ENCODE measurements at places on chromosomes 16 and 17.

DNA sequence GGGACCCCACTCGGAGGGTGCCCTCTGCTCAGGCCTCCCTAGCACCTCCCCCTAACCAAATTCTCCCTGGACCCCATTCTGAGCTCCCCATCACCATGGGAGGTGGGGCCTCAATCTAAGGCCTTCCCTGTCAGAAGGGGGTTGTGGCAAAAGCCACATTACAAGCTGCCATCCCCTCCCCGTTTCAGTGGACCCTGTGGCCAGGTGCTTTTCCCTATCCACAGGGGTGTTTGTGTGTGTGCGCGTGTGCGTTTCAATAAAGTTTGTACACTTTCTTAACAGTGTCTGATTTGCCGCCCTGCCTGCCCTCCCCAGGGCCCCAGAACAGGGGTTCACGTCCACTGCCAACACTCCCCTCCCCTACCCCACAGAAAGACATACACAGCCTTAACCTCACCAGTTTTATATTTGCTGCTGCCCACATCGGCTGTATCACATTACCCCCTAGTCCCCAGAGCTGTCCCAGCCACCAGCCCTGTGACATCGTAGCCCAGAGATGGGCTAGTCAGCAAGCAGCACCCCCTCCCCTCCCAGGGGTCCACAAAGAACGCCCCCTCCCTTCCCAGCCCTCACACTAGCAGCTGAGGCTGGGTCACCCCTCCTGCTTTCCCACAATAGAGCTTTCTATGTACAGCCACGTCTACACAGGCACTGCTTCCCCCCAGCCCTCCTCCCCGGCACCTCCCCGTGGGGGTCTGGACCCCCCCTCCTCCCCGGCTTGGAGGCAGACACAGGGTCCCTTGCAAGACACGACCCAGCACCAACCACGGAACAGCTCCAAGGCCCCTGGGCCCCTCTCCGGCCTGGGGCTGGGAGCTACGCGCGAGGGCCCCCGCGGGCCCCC is 7.9 kb downstream of the GRN start:
- DNase-seq: no peak

- peak; percentile 95 for DNase-seq
Observed at GRCh38 chr17:18225121-18225641, at the start of gene LLGL1. Gene LLGL1 (plus strand): TSS chr17:18225635. CDS start chr17:18225683, 48 bp downstream.

GRCh38 chr17:44108440-44109311 is 14.8 kb downstream of the HDAC5 start:
- DNase-seq: peak; percentile 68

GRCh38 chr17:3813171-3813570 is 12.2 kb upstream of the ITGAE start:
- DNase-seq: no peak

DNA sequence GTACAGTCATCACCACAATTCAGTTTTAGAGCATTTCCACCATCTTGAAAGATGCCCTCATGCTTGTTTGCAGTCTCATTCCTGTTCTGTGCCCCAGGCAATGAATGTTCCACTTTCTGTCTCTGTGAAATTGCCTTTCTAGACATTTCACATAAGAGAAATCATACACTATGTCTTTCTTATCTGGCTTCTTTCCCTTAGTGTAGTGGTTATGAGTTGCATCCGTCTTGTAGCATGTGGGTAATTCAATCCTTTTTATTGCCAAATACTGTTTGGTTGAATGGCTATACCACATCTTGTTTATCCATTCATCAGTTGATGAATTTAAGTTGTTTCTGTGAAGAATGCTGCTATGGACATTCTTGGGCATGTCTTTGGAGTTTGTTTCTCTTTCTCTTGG is 132.5 kb upstream of the PLCG2 start:
- DNase-seq: no peak

DNA sequence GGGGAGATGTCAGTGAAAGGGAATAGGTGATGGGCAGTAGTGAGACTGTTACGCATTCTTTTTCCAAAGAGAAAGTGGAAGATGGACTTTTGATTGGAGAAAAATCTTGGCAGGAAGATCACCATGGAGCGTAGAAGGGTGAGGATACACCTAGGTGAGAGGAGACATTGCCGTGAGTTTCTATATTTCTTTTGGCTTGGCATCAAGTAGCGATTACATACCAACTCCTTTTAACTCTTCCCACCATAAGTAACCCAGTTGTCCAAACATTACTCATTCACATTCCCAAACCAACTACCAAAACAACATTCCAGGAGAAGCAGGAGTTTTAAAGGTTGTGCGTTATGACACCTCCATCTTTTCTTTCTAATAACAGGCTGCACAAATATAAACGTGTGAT is 10.7 kb upstream of the KRT28 start:
- DNase-seq: no peak

- no peak for DNase-seq
Observed at GRCh38 chr17:65801513-65801912, 240.1 kb upstream of the AXIN2 start.

DNA sequence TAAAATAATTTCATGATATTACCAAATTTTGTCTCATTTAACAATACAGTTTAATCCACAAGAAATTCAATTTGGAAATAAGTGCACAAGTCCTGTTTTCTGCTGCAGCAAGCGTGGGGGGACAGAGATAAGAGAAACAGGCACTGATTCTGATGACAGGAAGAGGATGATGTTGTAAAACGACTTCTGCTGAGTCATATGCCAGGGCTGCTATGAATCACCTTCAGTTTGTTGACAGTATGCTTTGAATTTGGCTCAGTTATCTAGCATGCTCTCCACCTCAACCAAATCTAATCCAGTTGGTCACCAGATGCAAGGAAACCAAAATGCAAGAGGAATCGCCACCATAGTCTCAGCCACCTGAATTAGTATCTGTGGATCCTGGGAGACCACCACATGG is 244.1 kb upstream of the MON1B start:
- DNase-seq: no peak

DNA sequence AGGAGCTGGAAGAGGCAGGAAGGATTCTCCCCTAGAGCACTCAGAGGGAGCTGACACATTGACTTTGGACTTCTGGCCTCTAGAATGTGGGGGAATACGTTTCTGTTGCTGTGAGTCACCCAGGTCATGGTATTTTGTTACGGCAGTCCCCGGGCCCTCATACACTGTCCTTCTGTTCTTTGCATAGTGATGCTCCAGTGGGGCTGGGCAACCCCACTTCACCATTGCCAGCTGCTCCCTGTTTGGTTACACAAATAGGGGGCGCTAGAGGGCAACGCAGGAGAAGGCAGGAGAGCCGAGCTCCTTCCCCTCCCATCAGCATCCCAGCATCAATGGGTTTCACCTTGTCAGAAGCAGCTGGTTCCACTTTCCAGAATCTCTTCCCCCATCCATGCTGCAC is 257.7 kb upstream of the FOXF1 start:
- DNase-seq: no peak

- DNase-seq: no peak
Observed at GRCh38 chr16:1548233-1548632, 14.8 kb downstream of the TMEM204 start.

DNA sequence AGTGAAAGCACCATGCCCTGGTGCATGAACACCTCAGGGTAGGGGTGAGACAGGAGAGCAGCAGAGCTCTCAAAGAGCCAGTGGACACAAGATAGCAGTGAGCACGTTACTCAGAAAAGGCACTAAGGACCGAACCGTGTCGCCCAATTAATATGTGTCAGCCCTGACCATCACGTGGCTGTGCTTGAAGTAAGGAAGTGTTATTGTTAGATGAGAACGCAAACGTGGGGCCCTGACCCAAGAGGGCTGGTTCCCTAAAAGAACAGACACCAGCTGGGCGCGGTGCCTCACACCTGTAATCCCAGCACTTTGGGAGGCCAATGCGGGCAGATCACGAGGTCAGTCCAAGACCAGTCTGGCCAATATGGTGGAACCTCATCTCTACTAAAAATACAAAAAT is 16.3 kb downstream of the AXIN1 start:
- no peak for DNase-seq

DNA sequence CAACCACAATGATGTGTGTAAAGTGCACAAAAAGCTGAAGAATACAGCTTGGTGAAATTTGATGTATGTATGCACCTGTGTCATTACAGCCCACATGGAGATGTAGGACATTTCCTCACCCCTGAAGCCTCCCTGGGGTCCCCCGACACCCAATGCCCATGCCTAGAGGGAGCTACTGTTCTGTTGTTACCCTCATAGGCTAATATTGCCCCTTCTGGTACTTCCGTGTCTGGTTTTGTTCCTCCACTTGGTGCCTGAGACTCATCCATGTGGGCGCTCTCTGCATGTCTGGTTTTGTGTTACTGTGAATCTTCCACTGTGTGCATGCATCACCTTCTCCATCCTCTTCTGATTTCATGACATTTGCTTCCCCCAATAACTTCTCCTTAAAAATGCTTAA is 18.6 kb downstream of the TNFRSF13B start:
- no peak for DNase-seq

DNA sequence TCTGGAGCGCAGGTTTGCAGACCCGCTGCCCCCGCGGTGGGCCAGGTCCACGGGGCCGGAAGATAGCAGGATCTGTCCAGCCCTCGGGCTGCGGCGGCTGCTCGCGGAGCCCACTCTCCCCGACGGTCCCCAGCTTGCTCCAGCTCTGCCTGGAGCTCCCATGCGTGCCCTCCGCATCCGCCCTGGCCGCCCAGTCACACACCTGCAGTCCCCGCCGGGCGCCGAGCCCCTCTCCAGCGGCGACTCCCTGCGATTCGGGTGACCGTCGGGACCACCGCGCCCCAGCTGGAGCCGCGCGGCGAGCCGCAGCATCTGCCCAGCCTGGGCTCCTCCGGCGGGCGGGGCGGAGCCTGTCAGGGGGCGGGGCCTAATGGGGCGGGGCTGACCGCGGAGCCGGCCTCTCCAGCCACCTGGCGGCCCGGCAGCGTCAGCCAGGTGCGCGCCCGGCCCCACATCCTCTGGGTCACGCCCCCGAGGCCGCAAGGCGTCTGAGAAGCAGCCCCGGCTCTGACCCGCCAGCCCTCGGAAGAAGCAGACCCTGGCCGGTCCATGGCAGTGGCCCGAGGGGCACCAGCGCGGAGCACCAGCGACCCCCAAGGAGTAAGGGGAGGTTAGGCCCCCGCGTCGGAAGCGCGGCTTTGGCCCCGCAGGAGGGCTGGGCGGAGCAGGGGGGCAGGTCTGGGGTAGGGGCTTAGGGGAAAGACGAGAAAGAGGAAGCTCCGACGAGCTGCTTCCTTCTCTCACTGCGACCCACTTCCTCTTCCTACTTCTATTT is at the start of gene PIK3R5:
Gene PIK3R5, minus strand, starts transcription at position 314 of the 775 bp plus-strand sequence. CDS start 54,213 bp downstream, outside the sequence.
- no peak for DNase-seq

DNA sequence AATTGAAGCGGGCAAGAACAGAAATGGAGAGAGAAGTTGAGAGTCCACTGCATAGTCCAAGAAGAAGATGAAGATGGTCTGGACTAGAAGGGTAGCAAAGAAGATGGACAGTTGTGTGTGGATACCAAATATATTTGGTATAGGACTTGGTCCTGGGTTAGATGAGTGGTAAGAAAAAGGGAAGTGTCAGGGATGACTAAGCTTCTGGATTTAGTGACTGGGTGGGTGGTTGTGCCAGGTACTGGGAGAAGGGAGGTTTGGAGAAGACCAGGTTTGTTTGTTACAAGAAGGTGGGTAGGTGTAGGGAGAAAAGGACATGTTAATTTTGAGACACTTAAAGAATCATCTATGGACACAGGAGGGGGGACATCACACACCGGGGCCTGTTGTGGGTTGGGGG is 5.4 kb downstream of the VMP1 start:
- DNase-seq: no peak

DNA sequence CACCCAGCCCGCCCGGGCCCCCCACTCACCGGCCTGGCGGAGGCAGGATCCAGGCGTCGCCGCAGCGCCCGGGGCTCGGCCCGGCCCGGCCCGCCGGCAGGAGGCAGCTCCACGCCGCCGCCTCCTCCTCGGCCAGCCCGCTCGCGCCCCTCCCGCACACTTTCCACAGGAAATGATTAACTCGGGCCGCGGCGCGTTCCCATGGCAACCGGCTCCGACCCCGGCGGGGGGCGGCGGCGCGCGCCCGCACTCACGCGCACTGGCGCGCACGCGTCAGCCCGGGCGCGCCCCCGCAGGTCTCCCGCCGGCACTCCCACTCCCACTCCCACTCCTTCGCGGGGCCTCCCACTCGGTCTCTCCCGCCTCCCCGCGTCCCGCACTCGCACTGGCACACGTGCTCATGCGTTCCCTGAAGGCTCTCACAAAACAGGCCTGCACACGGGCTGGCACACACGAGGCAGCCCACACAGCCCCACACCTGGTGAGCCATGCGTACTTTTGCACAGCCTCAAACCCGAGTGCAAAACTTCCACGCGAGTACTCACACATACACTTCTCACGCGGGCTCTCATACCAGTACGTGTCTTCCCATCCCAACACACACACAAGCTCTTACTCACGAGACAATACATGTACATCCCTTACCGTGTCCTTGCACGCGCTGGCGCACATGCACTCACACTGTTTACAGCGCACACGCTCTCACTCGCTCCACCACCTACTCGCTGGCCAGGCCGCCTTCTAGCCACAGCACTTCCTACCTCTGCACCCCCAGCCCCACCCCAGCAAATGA is at the start of gene KIFC3:
Gene KIFC3, minus strand, starts transcription at position 151 of the 793 bp plus-strand sequence. CDS start 4,248 bp downstream, outside the sequence.
- DNase-seq: no peak

DNA sequence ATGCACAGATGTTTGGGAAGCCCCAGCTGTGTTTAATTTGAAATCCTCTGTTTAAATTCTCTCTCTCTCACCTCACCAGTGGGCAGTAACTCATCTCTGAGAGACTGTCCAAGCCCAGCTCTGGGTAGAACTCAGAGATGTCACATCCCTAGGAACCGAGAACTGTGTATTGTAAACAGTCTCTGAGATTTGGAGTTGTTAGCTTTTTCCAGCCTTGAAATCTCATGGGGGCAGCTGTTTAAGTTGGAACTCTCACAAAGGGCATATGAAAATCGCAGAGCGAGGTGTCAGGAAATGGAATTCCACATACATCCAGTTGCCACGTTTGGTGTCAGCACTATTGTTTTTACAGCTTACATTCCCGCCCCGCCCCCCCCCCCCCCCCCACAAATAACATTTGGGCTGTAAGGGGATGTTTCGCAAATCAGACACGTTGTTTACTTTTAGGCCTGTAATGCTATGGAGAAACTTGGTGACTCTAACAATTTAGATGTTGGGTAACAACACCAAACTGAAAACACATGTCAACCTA is 34.3 kb downstream of the VPS35L start:
- no peak for DNase-seq

DNA sequence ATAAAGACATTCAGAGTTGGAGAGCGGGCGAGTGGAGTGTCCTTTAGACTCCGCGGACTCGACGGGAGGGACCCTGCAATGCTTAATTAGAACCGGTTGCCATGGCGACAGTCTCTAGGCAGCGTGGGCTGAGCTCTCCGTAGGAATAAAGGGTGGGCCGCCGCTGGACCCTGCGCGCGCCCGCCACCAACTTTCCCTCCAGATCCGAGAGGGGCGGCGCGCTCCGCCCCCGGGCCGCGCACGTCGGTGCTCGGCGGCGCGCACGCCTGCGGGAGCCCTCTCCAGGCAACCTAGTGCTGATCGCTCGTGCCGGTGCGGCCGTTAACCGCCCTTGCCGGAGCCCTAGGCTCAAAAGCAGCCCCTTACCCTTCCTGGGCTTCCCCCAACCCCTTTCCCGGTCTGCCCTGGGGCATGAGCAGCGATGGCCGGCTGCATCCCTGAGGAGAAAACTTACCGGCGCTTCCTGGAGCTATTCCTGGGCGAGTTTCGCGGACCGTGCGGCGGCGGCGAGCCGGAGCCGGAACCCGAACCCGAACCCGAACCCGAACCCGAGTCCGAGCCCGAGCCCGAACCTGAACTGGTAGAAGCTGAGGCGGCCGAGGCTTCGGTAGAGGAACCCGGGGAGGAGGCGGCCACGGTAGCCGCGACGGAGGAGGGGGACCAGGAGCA is at the start of gene PPM1E:
Gene PPM1E, plus strand, starts transcription at position 278 of the 669 bp plus-strand sequence.
- DNase-seq: no peak

GRCh38 chr16:54628796-54629625 is 301.7 kb upstream of the IRX5 start:
- DNase-seq: no peak

Measured in breast epithelium (tissue), 4 donors.